ENCODE measurements at places on chromosomes 16 and 17. TPM values are rescaled to one million over a fixed set of nuclear protein-coding genes. Genes with fewer than 3 reads are reported as not detected.

The OR2C1 gene
- 0.49 TPM for total RNA-seq

The GGA2 gene
- 22.4 TPM for total RNA-seq

The PMP22 gene
- total RNA-seq, result 9.1 TPM

The CDRT4 gene
- 7.1 TPM for total RNA-seq

The CCDC144A gene
- total RNA-seq, result 34.9 TPM

The MLKL gene
- 0.74 TPM for total RNA-seq

The NPIPA8 gene
- 7.6 TPM for total RNA-seq

The RAC3 gene
- 117 TPM for total RNA-seq

The CACNG1 gene
- total RNA-seq, result 0.25 TPM

The MYH8 gene
- total RNA-seq, result not detected

The MEOX1 gene
- 0.25 TPM for total RNA-seq

The EMP2 gene
- 3.0 TPM for total RNA-seq

The SPN gene
- total RNA-seq, result 0.25 TPM

The INO80E gene
- total RNA-seq, result 23.4 TPM

The SLC22A31 gene
- not detected for total RNA-seq

The TTC19 gene
- total RNA-seq, result 55.1 TPM

The MT4 gene
- total RNA-seq, result not detected

The MYH3 gene
- total RNA-seq, result 0.25 TPM

The RND2 gene
- 3.7 TPM for total RNA-seq

The NF1 gene
- total RNA-seq, result 124 TPM

The ARHGAP23 gene
- total RNA-seq, result 82.4 TPM

The ABCA8 gene
- 3.9 TPM for total RNA-seq

The C16orf74 gene
- total RNA-seq, result 0.98 TPM

The CBFA2T3 gene
- 2.5 TPM for total RNA-seq

The HSPB9 gene
- not detected for total RNA-seq

The CCL17 gene
- not detected for total RNA-seq

The MPP3 gene
- 38.6 TPM for total RNA-seq

The VTN gene
- 0.25 TPM for total RNA-seq

The IL32 gene
- 2.2 TPM for total RNA-seq

The CCL8 gene
- total RNA-seq, result 0.25 TPM

The KRTAP2-2 gene
- total RNA-seq, result not detected

The KRTAP2-1 gene
- total RNA-seq, result not detected

The TEX14 gene
- 0.49 TPM for total RNA-seq

The WSB1 gene
- total RNA-seq, result 224 TPM

The CACNG4 gene
- 44.0 TPM for total RNA-seq

The PLA2G10 gene
- not detected for total RNA-seq

The NOD2 gene
- 0.49 TPM for total RNA-seq

The CD79B gene
- total RNA-seq, result not detected

The DLG4 gene
- 112 TPM for total RNA-seq

The KCNJ12 gene
- total RNA-seq, result 0.74 TPM

The SCGB1C2 gene
- total RNA-seq, result not detected

The RUNDC3A gene
- 78.2 TPM for total RNA-seq

The FAAP100 gene
- total RNA-seq, result 25.1 TPM

The BCO1 gene
- not detected for total RNA-seq

The TMEM132E gene
- total RNA-seq, result 1.2 TPM

The FBXL16 gene
- total RNA-seq, result 9.3 TPM

The KIF19 gene
- under 0.01 TPM for total RNA-seq

The CLDN9 gene
- not detected for total RNA-seq

The KIF18B gene
- total RNA-seq, result 0.25 TPM

The YBX2 gene
- total RNA-seq, result 1.2 TPM

The FOXO3B gene
- 9.6 TPM for total RNA-seq

The KRTAP1-5 gene
- total RNA-seq, result not detected

The HOXB9 gene
- total RNA-seq, result not detected

The LDHD gene
- total RNA-seq, result 1.2 TPM

The TNFRSF17 gene
- total RNA-seq, result not detected

The CASKIN1 gene
- total RNA-seq, result 20.9 TPM

The ATP2A3 gene
- 2.2 TPM for total RNA-seq

The SLC52A1 gene
- not detected for total RNA-seq

The DNAI2 gene
- total RNA-seq, result 0.25 TPM

The PLXDC1 gene
- 7.9 TPM for total RNA-seq

Measured in temporal lobe (tissue), 4 donors.